Neural crest cell (in vitro differentiated cells): ENCODE measurements at places on chromosomes 4 and X. TPM values are rescaled to one million over a fixed set of nuclear protein-coding genes. Genes with fewer than 3 reads are reported as not detected.

DNA sequence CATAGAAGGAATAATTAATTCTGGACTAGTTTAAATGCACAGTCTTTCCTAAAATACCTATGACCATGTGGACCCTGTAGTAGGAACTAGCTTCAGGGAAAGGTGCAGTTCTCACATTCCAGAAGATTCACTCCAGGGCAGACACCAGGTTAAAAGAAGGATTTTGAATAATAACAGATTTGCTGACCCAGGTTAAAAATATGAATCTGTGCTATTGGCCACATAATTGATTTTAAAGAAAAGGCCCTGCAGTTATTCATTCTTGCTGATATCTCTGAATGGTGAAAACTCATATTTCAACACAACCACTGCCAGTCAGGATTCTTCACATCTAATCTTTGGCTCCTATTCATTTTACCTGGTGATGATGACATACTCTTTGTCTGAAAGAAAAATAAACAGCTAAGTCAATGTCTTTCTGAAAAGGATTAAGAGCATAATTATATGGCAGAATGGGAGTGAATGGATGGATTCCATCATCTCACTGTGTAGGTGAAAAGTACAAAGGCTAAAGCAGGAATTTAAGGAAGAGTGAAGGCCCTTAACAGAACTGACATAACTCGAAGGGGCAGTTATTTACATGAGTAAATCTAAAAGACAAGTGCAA is 432.8 kb downstream of the PDGFC start:
- no peak for DNase-seq

- no peak for DNase-seq
These were observed 18.5 kb downstream of the NELFA start for GRCh38 chr4:1990348-1990645.

GRCh38 chr4:84681486-84682274 is 98.8 kb downstream of the CDS1 start:
- no peak for DNase-seq

GRCh38 chr4:102819588-102820365 is 7.6 kb downstream of the UBE2D3 start:
- DNase-seq = no peak

GRCh38 chr4:122104184-122104583 is 47.9 kb upstream of the BLTP1 start:
- no peak for DNase-seq

DNA sequence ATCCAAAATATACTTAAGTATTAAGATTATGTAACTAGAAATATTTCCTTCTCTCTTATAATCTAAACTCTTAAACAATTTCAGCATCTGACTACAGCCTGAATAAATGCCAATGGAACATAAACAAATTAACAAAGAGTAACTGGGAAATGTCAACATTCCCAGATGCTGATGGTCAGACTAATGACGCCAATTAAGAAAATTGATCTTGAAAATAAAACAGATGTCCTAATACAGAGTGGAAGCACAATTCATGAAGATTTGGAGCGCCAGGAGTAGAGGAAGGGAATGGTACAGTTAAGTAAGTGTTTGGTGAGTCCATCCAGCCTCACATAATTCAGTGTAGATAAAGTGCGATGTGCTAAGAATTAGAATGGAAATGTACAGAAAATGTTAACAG is 203.7 kb upstream of the NWD2 start:
- no peak for DNase-seq

GRCh38 chr4:129231945-129232588 is 136.1 kb downstream of the C4orf33 start:
- DNase-seq = no peak

CCNB3 gene
- 0.89 and 1.4 TPM in 2 replicates for total RNA-seq

DNA sequence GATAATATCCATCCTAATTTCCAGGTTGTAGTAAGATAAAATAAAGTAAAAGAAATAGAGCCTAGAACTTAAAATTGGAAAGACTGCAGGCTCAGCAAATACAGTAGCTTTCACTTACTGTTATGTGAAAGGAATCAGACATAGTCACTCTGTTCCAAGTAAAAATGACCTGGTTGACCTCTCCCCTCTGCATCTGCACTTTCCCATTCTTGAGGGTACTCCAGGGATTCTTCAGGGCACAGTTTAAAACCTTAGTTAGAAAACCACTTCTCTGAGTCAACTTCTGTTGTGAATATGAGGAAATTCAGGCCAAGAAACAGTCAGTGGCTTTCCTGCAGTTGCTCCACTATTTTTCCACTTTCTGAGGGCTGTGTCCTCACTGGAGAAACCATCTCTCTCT is 42.9 kb downstream of the FRAS1 start:
- no peak for DNase-seq

FATE1 gene
- not detected in 2 replicates for total RNA-seq

DNA sequence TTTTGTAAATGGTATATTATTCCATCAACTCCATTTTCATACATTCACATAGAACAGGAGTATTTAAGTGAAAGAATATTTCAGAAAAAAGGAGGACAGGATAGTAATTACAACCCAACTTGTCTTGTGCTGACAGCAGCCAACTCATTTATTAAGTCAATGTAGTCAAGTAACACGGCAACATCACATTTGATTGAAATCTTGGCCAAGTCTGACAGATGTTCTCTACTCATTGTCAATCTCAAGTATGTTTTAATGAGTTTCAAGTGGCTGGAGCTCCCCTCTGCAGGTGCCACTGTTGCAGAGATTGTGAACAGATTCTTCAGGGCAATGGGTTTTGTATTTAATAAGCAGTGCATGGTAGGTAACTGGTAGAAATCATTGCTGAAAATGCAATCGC is 332.5 kb downstream of the C4orf33 start:
- DNase-seq = no peak

- no peak for DNase-seq
These were observed 94.5 kb downstream of the PCDH19 start for GRCh38 chrX:100315566-100315965.

- DNase-seq = no peak
These were observed 1224.5 kb downstream of the PCDH18 start for GRCh38 chr4:136307765-136308164.

- DNase-seq = no peak
These were observed 25.8 kb upstream of the MAGED1 start for GRCh38 chrX:51867626-51868025.

GRCh38 chr4:37561196-37561802 is 124.9 kb downstream of the RELL1 start:
- no peak for DNase-seq

CFAP47 gene
- 0.75 and 0.93 TPM in 2 replicates for total RNA-seq

- no peak for DNase-seq
These were observed 18.0 kb downstream of the CDKL2 start for GRCh38 chr4:75612306-75612705.

- no peak for DNase-seq
These were observed 1774.8 kb downstream of the ARAP2 start for GRCh38 chr4:34469516-34469915.

- no peak for DNase-seq
These were observed 13.1 kb downstream of the RAB33A start for GRCh38 chrX:130184857-130185256.

DNA sequence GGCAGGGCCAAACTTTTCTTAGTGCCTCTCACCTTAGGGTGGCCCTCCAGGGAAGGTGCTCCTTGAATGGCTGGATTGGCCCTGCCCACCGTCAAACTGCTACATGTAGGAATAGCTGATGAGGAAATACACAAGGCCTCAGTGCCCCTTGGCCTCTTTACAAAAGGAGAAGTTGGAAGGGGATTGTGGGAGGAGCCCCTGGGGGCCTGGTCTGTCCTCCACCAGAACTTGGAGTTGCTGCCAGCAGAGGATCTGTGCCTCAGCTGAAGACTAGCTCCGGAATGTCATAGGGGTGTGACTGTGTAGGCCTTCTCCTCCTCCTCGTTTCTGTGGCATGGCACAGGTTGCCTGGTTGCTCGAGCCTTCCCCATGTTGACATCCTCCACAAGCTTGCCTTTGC is 142.7 kb downstream of the AMMECR1 start:
- no peak for DNase-seq

UGT2A1 gene
- not detected in 2 replicates for total RNA-seq

- DNase-seq = no peak
These were observed 28.7 kb downstream of the ARAP2 start for GRCh38 chr4:36215627-36216026.

GRCh38 chr4:138630666-138631065 is 384.9 kb upstream of the NOCT start:
- no peak for DNase-seq

DNA sequence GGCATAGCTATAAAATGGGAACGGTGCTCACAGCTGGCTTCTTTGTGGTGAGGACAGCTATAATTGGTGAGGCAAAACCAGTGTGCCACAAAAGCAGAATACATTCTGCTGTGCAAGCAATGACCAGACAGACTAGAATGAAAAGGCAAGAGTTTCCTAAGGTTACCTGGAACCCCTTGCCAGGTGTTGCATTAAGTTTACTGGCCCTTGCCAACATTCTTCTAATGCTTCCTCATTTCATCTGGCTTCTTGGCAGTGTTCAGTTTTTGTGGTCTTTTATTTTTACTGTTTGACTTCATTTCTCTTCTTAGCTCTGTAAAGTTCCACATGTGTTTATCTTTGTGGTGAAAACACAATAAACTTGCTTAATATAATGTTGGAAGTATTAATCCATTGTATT is 131.4 kb downstream of the PTTG2 start:
- no peak for DNase-seq

DNA sequence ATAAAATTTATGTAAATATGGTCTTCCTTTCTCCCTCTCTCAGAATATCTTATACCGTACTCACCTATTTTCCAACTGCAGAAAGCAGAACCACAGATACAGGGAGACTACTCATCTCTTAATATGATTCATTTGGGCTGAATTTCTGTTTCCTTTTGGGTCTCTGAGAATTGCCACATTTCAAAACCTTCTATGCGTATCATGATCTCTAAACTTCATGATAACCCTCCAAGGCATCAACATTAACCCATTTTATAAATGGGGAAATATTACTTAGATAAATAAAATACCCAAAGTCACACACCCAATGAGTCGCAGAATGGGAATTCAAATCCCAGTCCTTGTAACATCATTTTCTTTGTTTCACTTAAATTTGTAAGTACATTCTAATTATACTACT is 16.6 kb upstream of the PRDM8 start:
- no peak for DNase-seq

RPS3A gene
- total RNA-seq = 2,382 and 2,466 TPM in 2 replicates

DNA sequence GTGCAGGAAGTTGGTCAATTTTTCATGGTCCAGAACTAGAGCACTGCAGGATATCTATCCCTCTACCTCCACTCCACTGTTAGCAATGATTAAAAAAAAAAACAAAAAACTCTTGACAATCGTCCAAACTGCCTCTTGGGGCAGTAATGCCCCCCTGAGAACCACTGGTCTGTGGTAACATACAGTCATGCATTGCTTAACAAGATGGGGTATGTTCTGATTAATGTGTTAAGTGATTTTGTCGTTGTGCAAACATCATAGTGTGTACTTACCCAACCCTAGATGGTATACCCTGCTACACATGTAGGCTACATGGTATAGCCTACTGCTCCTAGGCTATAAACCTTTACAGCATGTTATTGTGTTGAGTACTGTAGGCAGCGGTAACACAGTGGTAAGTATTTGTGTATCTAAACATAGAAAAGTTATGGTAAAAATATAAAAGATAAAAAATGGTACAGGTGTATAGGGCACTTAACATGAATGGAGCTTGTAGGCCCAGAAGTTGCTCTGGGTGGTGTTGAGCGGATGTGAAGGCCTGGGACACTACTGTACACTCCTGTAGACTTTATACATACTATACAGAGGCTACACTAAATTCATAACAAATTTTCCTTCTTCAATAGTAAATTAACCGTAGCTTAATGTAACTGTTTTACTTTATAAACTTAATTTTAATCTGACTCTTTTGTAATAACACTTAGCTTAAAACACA is 34.1 kb downstream of the ART3 start:
- no peak for DNase-seq

HEPH gene
- total RNA-seq = 12.2 and 14.0 TPM in 2 replicates

- no peak for DNase-seq
These were observed 107.0 kb downstream of the SLC4A4 start for GRCh38 chr4:71445811-71446210.

GRCh38 chr4:33998291-33998690 is 2246.0 kb downstream of the ARAP2 start:
- DNase-seq = no peak
